ENCODE measurements at places on chromosomes 13 and 19.

DNA sequence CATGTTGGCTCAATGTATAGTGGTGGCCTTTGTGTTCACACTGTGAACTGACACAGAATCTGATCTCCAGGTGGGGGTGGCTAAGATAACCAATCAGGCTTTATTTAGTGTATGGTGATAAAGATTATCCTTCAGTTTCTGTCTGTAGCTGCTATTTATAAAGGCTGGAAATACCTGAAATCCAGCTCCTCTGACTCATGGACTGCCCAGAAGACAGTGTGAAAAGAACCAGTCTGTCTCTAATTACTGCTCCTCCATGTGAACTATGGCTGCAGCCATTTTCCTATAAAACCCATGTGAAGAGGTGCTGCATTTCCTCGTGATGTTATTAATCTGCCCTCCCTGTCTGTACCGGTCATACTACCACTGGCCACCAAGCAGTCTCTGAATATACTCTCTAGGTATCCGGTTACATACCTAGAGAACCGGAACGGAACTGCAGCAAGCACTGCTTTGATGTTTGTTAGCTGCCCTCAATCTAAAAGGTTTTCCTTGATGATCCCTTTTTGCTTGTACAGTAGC lies 238.0 kb downstream of the LHFPL6 start:
- DNase-seq, result no peak

- no peak for DNase-seq
Observed at GRCh38 chr13:94590744-94591143, 5.2 kb downstream of the TGDS start.

DNA sequence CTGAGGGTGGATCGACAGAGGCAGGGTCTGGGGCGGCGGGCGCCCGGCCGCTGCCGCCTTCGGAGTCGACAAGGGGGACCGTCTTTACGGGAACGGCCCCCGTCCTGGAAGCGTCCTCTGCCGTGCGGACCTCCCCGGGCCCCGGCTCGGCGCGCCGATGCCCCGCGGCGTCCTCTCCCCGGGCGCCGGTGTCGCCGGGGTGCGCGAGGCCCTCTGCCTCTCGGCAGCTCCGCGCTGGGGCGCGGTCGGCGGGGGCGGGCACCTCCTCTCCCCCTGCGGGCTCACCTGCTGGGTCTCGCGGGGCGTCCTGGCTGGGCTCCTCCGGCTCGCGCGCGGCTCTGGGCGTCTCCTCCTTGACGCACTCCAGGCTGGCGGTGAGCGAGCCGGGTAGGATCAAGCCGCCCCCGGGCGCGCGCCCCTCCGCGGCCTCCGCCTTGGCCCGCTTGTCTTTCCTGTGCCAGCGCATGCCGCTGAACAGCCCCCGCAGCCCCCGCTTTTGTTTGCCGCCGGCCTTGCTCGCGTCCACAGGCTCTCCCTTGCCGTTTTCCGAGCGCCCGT lies 1.5 kb downstream of the AMER2 start:
- peak; percentile 22 for DNase-seq

DNA sequence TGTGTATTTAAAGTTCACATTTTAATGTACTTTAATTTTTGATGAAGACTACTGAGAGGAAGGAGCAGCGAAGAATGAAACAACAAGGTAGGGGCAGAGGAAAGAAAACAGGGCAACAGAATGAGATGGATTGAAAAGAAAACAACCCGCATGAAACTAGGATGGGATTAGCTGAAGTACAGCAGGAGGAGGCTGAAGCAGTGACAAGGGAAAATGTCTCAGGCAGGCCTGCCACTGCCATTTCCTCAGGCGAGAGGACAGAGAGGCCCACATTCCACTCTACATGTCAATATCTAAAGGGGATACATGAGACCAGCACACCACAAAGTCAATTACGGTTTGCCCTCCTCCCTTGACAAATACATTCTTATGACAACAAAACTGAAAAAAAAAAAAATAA lies 1703.2 kb downstream of the EFNB2 start:
- no peak for DNase-seq

- no peak for DNase-seq
Observed at GRCh38 chr13:41563341-41563983, 106.1 kb downstream of the RGCC start.

DNA sequence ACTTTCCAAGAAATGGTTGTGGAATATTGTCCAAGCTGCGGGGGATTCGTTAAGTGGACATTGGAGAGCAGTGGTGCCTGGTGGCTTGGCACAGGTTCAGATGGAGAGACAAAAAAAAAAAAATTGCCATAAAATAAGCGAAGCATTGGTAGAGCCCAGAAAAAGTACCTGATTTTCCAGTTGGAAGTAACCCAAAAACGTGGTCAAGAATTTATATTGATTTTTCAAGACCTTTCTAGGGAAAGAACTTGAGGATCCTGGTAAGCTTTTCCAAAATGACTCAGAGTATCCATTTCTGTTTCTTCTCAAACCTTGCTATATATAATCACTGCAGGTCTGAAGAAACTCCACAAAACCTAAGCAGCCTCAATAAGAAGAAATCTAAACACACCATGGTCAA lies 94.6 kb downstream of the ING1 start:
- no peak for DNase-seq

- DNase-seq, result no peak
Observed at GRCh38 chr19:1232652-1233072, 5.1 kb downstream of the CBARP start.

DNA sequence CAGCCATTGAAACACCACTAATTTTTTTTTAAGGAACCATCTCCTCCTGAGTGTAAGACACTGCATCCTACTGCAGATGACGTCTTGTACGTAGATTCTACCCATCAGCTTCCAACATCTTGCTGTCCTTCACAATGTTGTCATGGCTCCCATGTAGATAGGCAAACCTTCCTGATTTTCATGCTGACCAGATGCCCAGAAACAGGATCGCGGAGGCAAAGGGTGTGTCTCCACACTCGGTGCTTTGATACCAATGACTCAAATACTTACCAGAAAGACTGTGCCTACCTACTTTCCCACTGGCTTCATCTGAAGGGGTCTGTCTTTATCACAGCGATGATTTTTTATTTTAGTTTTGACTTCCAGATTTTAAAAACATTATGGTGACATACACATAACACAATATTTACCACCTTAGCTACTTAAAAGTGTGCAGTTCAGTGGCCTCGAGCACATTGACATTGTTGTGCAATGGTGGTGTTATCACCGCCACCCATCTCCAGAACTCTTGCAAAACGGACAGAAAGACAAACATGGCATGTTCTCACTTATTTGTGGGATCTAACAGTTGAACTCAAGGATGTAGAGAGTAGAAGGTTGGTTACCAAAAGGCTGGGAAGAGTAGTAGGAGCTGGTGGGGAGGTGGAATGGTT lies 94.0 kb upstream of the PEG3 start:
- no peak for DNase-seq

DNA sequence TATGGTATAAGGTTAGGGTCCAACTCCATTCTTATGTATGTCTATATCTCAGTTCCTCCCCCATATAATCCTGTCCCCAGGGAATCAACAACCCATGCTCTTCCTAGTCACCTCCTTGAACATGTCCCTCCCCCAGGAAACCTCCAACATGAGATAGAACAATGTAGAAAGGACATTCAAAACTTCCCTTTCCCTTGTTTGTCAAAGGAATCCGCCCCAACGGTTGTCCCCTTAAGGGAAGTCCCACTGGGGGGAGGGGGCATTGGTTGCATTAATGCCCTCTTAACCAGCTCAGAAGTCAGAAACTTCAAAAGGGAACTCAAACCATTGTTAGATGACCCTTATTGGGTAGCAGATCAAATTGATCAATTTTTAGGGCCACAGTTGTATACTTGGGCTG lies 6.8 kb upstream of the ZNF561 start:
- no peak for DNase-seq

GRCh38 chr13:67128136-67128535 lies 102.0 kb downstream of the PCDH9 start:
- no peak for DNase-seq

- peak; percentile 45 for DNase-seq
Observed at GRCh38 chr19:16470911-16471811, 609 bp downstream of the EPS15L1 start.

- DNase-seq, result no peak
Observed at GRCh38 chr19:51797480-51797879, 2.5 kb downstream of the FPR3 start.

- DNase-seq, result no peak
Observed at GRCh38 chr13:84431646-84432045, 549.4 kb upstream of the SLITRK1 start.

DNA sequence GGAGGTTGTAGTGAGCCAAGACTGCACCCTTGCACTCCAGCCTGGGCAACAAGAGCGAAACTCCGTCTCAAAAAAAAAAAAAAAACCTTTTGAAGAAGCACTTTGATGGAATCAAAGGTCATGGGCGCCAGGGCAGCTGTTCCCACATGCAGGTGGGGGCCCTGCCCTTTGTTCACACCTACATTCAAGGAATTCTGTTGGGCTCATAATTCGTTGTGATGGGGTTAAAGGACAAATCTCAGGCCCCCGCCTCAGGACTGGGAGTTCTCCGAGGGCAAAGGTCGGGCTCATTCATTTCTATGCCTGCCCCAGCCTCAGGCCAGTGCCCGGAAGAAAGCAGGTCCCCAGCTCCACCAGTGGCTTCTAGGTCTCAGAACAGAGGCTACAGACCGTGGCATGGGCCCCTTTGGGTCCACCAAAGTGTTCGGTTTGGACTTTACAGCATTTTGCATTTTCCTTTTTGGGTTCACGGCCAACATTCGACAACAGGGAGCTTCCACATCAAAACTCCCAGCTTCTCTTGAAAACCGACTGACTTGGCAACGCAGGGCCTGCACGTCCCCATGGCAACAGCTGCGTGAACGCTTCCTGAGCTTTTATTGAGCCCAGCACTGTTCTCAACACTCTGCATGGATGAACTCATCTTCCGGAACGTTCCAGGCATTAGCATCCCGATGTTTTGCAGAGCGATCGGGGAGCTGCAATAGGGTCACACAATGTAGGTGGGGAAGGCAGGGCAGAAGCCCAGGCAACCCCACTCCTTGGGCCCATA lies 10.1 kb upstream of the GTF2F1 start:
- DNase-seq, result no peak

DNA sequence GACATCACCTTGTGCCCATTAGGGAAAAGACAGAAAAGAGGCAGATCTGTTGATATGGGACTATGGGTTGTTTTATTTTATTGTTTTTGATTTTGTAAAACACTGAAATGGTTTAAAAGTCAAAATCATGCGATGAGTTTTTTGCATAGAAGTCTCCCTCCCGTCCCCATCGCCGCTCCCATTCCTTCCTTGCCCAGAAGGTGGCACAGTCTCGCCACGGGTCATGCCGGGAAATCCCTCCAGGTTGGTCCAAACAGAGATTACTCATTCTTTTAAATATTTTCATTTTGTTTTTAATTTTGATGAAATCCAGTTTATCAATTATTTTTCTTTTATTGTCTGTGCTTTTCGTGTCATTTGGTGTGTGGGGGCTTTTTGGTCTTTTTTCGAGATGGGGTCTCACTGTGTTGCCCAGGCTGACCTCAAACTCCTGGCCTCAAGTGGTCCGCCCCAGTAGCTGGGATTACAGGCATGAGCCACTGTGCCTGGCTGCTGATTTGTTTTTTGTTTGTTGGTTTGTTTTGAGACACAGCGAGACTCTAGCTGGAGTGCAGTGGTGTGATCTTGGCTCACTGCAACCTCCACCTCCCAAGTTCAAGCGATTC lies 9.2 kb downstream of the PGPEP1 start:
- DNase-seq, result peak; percentile 54

DNA sequence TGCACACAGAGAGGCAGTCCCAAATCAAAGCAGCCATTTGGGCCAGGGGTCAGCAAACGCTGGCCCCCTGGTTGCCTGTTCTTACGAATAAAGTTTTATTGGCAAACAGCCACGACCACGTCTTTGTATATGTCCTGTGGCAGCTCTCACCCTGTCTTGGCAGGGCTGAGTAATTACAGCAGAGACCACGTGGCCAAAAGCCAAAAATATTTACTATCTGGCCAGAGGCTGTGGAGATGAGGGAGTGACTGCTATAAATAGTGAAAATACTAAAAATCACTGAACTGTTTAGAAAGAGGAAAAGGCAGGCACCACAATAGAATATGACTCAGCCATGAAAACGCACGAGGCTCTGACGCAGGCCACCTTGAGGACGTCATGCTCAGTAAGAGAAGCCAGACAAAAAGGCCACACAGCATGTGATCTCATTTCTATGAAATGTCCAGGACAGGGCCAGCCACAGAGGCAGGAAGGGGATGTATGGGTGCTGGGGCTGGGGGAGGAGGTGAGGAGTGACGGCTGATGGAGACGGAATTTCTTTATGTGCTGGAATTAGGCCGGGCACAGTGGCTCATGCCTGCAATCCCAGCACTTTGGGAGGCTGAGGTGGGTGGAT lies 29.4 kb downstream of the SMIM24 start:
- DNase-seq, result no peak

DNA sequence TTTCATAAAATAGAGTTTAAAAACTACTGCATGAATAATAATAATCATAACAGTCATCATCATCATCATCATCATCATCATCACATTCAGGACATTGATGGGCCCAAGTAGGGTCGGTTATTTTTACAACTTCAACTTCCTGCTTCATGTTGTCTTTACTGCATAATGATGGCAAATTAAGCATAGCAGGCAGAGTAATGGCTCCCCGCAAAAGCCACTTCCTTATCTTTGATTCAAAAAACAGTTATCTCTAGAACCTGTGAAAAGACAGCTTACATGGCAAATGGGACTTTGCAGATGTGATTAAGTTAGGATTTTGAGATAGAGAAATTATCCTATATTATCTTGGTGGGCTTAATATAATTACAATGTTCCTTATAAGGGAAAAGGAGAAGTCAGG lies 792.9 kb downstream of the LIG4 start:
- no peak for DNase-seq

DNA sequence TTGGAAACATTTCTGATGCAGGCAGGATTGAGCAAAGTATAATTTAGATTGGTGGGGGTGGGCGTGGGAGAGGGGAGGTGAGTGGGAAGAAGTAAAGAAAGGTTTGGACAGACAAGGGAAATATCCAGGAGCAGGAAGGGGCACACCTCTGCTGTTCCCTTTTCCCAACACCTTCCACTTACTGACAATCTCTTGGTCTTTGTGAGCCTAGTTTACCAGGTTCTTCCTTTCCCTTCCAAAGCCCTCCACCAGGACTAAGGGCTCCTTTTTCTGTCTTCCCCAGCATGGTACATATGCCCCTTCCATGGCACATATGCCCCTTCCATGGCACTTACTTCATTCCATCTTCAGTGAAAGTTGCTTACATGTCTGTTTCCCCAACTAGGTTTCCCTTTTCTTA lies 6.2 kb upstream of the THSD1 start:
- DNase-seq, result no peak
